Stimulated activated CD4-positive, alpha-beta T cell treated with anti-CD3 and anti-CD28 coated beads, Interleukin-1b, Interleukin-23, amount 100 ng/mL, for 48 hours (primary cell): ENCODE measurements at places on chromosomes 5 and 9.
A peak's percentile ranks its signal among the peaks of the same experiment; 100 is the strongest.

DNA sequence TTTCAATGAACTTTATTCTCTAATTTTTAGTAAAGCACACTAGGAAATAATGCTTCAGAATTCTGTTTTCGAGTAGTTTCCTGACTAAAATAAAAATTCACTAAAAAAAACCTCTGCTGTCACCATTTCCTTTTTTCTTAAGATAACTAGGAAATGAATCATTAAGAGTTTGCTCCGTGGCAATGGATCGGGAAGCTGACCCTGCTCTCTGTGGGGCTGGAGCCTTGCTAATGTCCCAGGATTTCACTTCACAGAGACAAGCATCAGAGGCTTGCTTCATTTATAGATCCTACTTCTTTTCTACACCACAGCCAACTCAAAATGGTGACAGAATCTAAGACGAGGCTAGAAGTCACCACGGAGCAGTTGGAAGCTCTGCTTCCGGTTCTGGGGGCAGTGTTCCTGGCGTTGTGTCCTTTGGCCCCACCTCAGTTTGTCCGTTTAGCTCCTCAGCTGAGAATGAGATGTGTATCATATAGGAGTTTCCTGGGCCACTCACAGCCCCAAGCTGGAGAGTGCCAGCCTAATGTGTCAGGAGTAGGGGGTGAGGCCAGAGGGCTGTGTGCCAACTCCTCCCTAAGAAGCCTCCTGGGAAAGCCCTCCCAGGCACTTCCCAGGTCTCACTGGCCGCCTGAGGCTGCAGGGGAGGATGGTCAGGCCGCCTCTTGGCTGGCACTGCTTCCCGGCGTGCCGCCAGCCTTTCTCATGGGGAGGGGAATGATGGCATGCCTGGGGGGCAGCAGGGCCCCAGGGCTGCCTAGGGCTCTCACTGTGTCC lies 19.6 kb downstream of the TENT4A start:
- no peak for DNase-seq

DNA sequence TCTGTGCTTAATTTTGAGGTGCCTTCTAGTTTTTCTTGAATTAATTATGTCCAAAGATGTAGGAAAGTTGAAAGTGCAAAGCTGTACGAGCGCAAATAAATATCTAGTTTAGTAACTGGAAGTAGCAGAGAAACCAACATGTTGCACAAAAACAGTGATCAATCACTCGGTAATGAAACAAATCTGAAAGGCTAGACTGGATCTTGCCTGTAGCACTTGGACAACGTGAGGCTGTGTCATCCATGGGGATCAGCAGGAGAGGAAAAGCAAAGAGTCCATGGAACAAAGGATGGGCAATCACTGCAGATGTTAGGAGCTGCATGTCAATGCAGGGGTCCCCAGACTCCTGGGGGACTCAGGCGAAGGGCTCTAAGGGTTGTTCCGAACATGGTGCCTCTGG lies 424.2 kb downstream of the IRX1 start:
- DNase-seq = no peak

DNA sequence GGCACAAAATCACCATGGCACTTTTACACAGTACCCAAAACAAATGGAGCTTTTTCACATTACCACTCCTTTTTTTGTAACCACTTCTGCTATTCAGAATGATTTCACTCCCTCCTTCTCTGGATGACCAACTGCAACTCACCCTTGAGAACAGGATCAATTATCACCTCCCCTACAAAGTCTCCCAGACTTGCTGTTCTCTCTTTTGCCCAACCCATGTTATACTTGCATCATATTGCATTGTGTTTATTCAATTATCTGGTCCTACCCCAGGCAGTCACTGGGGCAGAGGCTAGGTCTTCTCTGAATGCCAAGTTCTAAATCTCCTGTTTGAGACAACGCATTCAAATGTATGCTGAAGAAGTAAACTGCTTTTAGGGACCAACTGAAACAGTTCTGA lies 96.0 kb downstream of the GPR21 start:
- no peak for DNase-seq

DNA sequence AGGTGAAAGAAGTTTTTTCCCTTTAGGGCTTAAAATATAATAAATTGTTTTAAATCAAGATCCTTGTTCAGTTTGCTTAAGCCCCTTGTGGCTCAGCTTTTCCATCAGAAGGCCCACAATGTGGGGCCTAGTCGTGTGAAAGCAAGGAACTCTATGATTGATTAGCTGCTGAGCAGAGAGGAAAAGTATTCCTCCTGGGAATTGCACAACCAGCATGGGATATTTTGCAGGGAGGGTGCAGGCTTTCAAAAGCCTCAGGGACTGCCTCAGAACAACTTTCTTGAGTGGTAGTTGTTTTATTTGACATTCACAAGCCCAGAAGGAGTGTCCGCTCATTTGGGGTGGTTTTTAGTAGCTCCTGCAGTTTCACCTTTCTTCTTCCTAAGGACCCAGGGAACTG lies 19.8 kb downstream of the TTC23L start:
- no peak for DNase-seq

DNA sequence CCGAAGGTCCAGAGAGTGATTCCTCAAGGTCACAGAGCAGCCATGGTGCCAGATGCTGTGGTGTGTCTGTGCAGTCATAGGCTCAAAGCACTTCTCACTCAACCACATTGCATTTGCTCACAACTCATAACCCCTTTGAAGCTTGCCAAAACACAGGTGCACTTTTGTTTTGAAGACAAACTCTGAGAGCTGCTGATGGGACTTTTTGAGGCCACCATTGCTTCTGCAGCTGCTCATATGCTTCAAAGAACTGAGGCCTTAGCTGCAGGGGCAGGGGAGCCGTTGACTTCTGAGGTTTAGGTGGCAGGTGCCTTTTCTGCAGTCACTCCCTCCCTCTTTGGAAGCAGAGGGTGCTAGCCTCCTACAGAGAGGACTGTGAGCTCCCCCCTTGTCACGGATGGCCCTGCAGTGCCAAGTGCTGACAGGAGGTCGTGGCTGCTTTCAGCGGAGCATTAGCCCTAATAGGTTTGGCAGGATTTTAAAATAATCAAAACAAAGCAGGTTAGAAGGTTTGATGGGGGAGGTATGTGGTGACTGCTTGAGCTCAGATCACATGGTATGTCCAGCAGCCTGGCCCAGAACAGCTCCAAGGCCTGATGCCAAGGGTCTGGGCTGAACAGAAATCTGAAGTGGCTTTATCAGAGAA lies 232.1 kb downstream of the MAN2A1 start:
- peak; percentile 47 for DNase-seq

DNA sequence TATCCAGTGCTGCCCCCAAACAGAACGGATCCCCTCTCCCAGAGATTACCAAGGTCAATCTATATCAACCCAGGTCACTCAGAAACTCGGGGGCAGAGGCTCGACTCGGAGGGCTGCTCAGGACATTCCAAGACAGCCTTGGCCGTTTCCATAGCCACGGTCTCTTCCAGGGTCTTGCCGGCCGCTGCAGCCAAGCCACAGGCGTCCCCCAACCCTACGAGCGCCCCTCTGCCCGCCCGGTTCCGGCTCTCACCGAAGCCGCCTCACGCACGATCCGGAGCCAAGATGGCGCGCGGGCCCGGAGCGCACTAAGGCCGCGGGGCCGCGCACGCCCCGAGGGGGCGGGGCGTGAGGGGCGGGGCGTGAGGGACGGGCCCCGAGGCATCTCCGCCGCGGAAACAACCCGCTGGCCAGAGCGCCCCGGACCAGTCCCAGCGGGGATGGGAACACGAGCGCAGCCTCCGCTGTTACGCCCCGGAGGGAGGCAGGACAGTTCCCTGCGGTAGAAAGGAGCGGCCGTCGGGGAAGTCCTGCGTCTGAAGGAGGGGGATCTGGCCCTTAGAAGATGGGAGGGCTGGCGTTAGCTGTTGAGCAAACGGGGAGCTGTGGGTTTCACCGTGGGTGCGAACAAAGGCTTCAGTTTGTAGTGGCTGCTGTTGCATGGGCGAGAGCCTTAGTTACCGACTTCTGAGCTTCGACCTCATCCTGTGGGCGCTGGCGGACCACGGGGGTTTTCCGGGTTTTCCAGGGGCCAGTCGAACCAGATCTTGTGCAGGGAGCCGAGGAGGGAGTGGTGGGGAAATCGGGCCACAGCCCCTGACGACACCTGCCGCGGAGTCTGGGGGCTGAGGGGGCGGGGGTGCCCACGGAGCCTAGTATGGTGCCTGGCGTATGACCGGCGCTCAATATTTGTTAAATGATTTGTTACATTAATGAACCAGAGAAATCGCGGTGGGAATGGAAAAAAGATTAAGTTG lies at the start of gene RPP25L:
TSS of gene RPP25L (minus strand) at position 287 of the 977 bp plus-strand sequence. CDS start 801 bp downstream, outside the sequence.
- DNase-seq = peak; percentile 79

DNA sequence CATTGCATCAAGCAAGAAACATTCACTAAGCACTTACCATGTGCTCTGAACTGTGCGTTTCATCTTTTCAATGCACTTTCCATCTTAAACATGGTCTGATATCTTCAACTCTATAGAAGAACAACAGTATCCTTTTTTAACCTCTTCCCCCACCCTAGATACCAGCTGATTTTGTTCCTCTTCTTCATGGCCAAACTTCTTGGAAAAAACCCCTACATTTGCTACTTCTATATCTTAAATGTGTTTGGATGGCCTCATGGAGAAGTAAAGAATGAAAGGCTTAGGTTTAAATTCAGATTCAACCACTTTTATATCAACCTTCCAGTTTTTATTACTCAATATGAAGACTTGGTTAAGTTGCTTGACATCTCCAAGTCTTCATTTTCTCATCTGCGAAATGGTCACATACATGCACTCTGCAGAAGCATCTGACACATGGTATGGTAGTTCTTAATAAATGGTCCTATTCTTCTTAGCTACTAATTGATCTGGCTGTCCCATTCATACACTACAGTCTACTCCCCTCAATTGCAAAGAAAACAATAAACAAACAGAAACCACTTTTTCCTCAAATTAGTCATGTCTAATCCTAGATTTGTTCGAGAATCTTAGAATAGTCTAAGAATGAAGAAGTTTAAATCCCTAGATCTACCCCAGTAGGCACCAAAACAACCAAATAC lies 59.4 kb downstream of the FYB1 start:
- no peak for DNase-seq
